ENCODE measurements at places on chromosomes 11 and 22.

DNA sequence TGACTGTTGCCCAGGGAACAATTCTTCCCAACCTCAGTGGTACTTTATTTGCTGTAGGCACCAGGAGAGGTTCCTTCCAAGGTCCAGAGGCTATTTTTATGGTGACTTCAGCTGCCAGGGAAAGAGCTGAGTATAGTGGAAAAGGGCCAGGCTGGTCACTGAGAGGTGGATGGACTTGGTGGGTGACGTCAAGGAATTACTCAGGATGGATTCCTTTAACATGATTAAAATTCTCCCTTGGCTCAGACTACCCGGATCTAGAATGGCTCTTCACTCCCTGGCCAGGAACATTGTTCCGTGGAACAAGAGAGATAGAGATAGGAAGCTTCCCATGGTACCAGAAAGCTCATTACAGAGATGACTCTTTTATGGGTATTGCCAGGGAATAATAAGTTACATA lies 8.7 kb upstream of the CALCA start:
- H3K27me3 ChIP-seq: peaks cover 34% of the 10 kb centered on the region
- peaks cover 2% of the 10 kb centered on the region for H3K4me1 ChIP-seq
- no peaks in the 10 kb centered on the region for H3K36me3 ChIP-seq
- no peak overlapping the region for H3K27ac ChIP-seq
- no peak for DNase-seq

DNA sequence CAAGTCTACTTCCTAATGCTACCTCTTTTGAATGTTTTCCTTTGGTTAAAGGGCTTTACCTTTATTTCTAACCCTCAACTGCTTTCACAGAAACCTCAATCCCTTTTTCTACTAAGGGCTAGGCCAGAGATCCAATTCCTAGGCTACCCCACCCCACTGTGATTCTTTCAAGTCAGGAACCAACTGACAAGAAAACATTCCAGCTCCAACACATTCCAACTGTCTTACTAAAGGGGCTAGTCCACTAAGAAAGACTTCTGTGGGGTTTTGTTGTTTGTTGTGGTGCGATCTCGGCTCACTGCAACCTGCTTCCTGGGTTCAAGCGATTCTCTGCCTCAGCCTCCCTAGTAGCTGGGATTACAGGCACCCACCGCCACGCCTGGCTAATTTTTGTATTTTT lies 151.3 kb downstream of the APOL5 start:
- no peak overlapping the region for H3K4me3 ChIP-seq
- H3K4me1 ChIP-seq: no peaks in the 10 kb centered on the region

- no peak overlapping the region for H3K4me3 ChIP-seq
- H3K27me3 ChIP-seq: no peaks in the 10 kb centered on the region
- peaks cover 59% of the 10 kb centered on the region for H3K4me1 ChIP-seq
Measured at GRCh38 chr11:44563711-44564110, 1.8 kb upstream of the CD82 start.

DNA sequence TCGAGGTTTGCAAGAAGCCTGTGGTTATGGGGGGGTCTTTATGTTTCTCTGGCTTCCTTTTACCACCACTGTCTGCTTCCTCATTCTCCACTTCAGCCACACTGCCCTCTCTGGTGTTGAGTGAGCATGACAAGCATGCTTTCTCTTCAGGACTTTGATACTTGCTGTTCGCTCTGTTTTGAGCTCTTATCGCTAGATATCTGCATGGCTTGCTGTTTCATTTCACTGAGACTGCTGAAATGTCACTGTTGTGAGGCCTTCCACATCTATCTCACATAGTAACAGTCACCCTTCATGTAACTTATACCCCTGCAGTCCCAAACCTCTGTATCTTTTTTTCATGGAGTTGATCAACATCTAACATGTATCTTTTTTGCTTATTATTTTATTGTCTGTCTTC lies 59.8 kb downstream of the TMEM135 start:
- peaks cover 28% of the 10 kb centered on the region for H3K36me3 ChIP-seq
- DNase-seq: peak; percentile 17
- H3K27ac ChIP-seq: no peak overlapping the region
- no peak overlapping the region for H3K4me3 ChIP-seq
- no peaks in the 10 kb centered on the region for H3K27me3 ChIP-seq

- DNase-seq: no peak
- no peak overlapping the region for H3K4me3 ChIP-seq
- H3K36me3 ChIP-seq: no peaks in the 10 kb centered on the region
- no peaks in the 10 kb centered on the region for H3K4me1 ChIP-seq
- peaks cover 2% of the 10 kb centered on the region for H3K27me3 ChIP-seq
- H3K27ac ChIP-seq: no peak overlapping the region
Measured at GRCh38 chr11:131814108-131814507, 443.7 kb downstream of the NTM start.

GRCh38 chr11:38416141-38416540 lies 1818.1 kb upstream of the RAG2 start:
- DNase-seq: no peak
- H3K27me3 ChIP-seq: no peaks in the 10 kb centered on the region
- no peak overlapping the region for H3K4me3 ChIP-seq
- H3K27ac ChIP-seq: no peak overlapping the region
- H3K36me3 ChIP-seq: no peaks in the 10 kb centered on the region

GRCh38 chr22:43151251-43152002 lies at the start of gene TSPO:
Gene TSPO (plus strand): TSS chr22:43151559. CDS start chr22:43159239, 7,680 bp downstream.
- H3K4me3 ChIP-seq: peak within 1 kb of the TSS; percentile 82
- H3K27me3 ChIP-seq: no peaks in the 10 kb centered on the region
- DNase-seq: peak; percentile 68
- H3K4me1 ChIP-seq: peaks cover 46% of the 10 kb centered on the region
- H3K36me3 ChIP-seq: no peaks in the 10 kb centered on the region

DNA sequence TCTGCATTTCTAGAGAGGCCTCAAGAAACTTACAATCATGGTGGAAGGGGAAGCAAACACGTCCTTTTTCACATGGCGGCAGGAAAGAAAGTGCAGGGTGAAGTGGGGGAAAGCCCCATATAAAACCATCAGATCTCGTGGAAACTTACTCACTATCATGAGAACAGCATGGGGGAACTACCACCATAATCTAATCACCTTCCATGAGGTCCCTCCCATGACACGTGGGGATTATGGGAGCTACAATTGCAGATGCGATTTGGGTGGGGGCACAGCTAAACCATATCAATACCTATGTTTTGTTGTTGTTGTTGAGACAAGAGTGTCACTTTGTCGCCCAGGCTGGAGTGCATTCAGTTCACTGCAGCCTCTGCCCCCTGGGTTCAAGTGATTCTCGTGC lies 29.9 kb downstream of the SFI1 start:
- peaks cover 71% of the 10 kb centered on the region for H3K36me3 ChIP-seq
- peak; percentile 50 for DNase-seq
- peaks cover 80% of the 10 kb centered on the region for H3K4me1 ChIP-seq

DNA sequence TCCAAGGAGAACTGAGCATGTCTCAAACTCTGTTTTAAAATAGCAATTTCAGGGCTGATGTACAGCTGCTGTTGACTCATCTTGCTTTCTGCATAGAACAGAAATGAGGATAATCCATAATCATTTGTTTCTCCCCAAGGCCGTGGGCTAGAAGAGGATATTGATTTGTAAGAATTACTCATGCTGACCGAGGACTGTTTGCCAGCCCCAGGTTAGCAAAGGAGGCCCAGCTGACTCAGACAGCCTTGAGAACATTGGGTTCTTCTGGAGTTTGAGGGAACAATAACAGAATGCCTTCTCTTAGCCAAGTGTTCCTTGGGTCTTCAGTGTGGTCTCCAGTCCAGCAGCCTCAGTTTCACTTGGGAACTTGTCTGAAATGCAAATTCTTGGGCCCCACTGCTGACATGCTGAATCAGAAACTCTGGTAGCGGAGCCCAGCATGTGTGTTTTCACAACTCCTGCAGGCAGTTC lies 92.0 kb downstream of the ZC3H12C start:
- no peak overlapping the region for H3K27ac ChIP-seq
- H3K27me3 ChIP-seq: peaks cover 14% of the 10 kb centered on the region
- peaks cover 3% of the 10 kb centered on the region for H3K4me1 ChIP-seq
- no peak for DNase-seq
- no peaks in the 10 kb centered on the region for H3K36me3 ChIP-seq

- H3K27ac ChIP-seq: no peak overlapping the region
- H3K27me3 ChIP-seq: no peaks in the 10 kb centered on the region
- H3K4me3 ChIP-seq: no peak overlapping the region
Measured at GRCh38 chr22:44711690-44712555, 9.9 kb downstream of the PRR5 start.

DNA sequence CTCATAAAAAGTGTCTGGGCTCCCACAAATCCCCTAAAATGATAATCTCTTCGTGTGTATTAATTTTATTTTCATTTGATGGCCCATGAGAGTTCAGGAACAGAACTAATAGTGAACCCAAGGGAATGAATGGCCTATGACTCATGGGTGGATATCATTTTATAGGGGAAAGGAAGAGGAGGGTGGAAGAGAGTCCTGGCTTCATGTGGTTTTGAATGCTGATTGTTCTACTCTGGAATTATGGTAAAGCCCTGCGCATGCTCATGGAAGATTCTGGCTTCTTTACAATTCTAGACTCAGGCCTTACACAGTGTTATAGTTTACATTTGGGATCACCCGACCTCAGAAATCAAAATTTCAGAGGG lies 35.2 kb downstream of the MAML2 start:
- H3K36me3 ChIP-seq: peaks cover 14% of the 10 kb centered on the region
- peaks cover 74% of the 10 kb centered on the region for H3K4me1 ChIP-seq
- no peak for DNase-seq
- peak overlapping the region; percentile 69 for H3K4me3 ChIP-seq

GRCh38 chr11:123168241-123168640 lies 26.8 kb downstream of the CLMP start:
- H3K4me3 ChIP-seq: no peak overlapping the region
- H3K27ac ChIP-seq: no peak overlapping the region
- no peak for DNase-seq
- no peaks in the 10 kb centered on the region for H3K4me1 ChIP-seq
- H3K27me3 ChIP-seq: no peaks in the 10 kb centered on the region
- H3K36me3 ChIP-seq: no peaks in the 10 kb centered on the region

- no peaks in the 10 kb centered on the region for H3K4me1 ChIP-seq
- H3K27ac ChIP-seq: no peak overlapping the region
- H3K27me3 ChIP-seq: no peaks in the 10 kb centered on the region
- no peaks in the 10 kb centered on the region for H3K36me3 ChIP-seq
Measured at GRCh38 chr11:22635689-22636088, 10.1 kb upstream of the FANCF start.

- H3K4me1 ChIP-seq: no peaks in the 10 kb centered on the region
- no peak overlapping the region for H3K4me3 ChIP-seq
- H3K27me3 ChIP-seq: no peaks in the 10 kb centered on the region
- DNase-seq: no peak
- no peaks in the 10 kb centered on the region for H3K36me3 ChIP-seq
Measured at GRCh38 chr11:109229682-109230081, 192.3 kb upstream of the C11orf87 start.

DNA sequence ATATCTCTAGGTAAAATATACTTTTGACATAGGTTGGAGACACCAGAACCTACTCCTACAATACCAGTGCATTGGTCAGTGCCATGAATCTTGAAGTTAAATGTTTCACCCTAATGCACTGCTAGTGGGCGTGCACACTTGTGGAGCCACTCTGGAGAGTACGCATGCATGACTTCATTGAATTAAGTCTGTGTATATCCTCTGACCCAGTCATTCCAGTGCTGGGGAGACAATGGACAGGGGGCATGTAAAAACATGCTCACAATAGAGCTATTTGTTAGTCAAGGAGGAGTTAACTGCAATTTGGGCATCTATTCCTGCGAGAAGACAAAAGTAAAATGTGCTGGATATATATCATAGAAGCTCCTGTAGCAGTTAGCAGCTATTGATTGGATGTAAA lies 335.4 kb upstream of the NCAM1 start:
- no peaks in the 10 kb centered on the region for H3K4me1 ChIP-seq
- peaks cover 7% of the 10 kb centered on the region for H3K27me3 ChIP-seq
- no peaks in the 10 kb centered on the region for H3K36me3 ChIP-seq
- H3K27ac ChIP-seq: no peak overlapping the region

- peaks cover 7% of the 10 kb centered on the region for H3K4me1 ChIP-seq
- DNase-seq: no peak
- no peak overlapping the region for H3K27ac ChIP-seq
Measured at GRCh38 chr22:21695430-21696085, 29.7 kb downstream of the PPIL2 start.

GRCh38 chr11:112553205-112553731 lies 292.6 kb upstream of the PLET1 start:
- H3K4me1 ChIP-seq: peaks cover 2% of the 10 kb centered on the region
- H3K27me3 ChIP-seq: no peaks in the 10 kb centered on the region
- no peak overlapping the region for H3K4me3 ChIP-seq
- no peak for DNase-seq

DNA sequence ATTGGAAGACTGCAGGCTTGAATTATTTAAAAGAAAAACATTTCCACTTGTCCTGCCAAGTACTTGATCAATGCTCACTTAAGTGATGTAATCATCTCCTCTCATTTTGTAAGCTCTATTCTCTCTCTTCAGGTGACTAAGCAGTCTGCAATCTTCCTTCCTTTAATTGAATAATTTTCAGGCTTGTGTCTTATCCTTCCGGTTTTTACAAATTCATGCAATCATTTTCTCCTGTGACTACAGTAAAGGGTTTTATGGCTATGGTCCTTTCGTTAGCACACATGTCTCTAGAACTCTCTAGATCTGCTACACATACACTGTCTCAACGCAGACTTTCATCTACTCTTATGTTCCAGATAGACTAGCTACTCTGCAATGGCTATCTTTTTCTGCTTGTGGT lies 12.6 kb upstream of the UPB1 start:
- H3K4me3 ChIP-seq: no peak overlapping the region
- H3K36me3 ChIP-seq: no peaks in the 10 kb centered on the region
- peaks cover 2% of the 10 kb centered on the region for H3K27me3 ChIP-seq
- H3K4me1 ChIP-seq: peaks cover 21% of the 10 kb centered on the region

- H3K27me3 ChIP-seq: peaks cover 10% of the 10 kb centered on the region
- H3K4me3 ChIP-seq: no peak overlapping the region
- no peak for DNase-seq
- H3K27ac ChIP-seq: no peak overlapping the region
Measured at GRCh38 chr11:86578727-86579405, 93.5 kb downstream of the ME3 start.

GRCh38 chr11:76830639-76831327 lies 29.9 kb upstream of the ACER3 start:
- H3K27me3 ChIP-seq: peaks cover 4% of the 10 kb centered on the region
- H3K4me1 ChIP-seq: no peaks in the 10 kb centered on the region
- DNase-seq: no peak
- H3K4me3 ChIP-seq: no peak overlapping the region
- no peak overlapping the region for H3K27ac ChIP-seq
- no peaks in the 10 kb centered on the region for H3K36me3 ChIP-seq

DNA sequence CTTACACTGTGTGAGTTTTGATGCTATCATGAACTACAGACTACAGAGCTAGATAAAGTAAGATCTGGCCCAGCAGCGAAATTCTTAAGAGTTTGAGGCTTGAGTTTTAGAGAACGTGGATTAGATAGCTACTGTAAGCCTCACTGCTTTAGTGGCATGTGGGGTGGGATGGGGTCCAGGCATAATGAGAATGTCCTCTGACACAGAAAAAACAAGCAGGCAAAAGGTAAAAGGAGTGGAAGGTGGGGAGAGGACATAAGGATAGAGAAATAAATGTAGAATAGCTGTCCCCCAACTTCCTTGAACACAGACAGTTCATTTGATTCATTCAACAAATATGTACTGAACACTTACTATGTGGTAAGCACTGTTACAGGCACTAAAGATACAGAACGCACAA lies 324.5 kb upstream of the PITPNB start:
- H3K36me3 ChIP-seq: no peaks in the 10 kb centered on the region
- no peaks in the 10 kb centered on the region for H3K4me1 ChIP-seq
- DNase-seq: no peak
- no peak overlapping the region for H3K27ac ChIP-seq
- no peak overlapping the region for H3K4me3 ChIP-seq
